ENCODE measurements at places on chromosomes 13 and 19.

DNA sequence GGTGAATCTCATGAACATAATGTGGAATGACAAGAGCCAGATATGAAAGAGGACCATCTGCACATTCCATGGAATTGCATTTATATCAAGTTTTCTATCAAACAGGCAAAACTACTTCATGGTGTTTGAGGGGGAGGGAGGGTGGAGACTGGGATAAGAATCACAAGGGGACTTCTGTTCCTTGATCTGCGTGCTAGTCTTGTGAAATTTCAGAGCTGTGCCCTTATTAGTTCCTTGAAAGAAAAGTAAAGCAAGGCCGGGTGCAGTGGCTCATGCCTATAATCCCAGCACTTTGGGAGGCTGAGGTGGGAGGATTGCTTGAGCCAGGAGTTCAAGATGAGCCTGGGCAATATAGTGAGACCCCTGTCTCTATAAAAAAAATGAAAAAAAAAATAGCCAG, 30.2 kb upstream of the CEBPG start:
- DNase-seq, result no peak

- DNase-seq, result no peak
These were observed 1528.6 kb upstream of the SLC10A2 start for GRCh38 chr13:104594806-104595205.

GRCh38 chr19:1354970-1355567, 28.6 kb upstream of the NDUFS7 start:
- peak; percentile 84 for DNase-seq

GRCh38 chr19:18322318-18322758, 538 bp downstream of the LSM4 start:
- DNase-seq, result peak; percentile 74

DNA sequence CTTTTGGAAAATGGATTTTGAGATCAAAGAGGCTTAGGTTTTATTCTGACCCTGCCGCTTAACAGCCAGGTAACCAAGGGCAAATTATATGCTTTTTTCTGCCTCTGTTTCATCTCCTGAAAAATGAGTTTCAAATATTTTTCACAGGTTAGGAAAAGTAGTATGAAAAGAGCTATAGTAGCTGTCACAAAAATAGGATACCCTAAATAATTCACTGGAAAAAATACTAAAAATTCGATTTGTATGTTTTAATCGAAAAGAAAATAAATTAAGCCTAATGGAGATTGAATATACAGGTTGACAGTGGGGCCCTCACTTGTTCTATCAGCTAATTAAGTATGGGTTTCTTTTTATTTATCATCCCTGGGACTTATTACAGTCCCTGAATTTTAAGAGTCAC, 58.3 kb downstream of the RNF6 start:
- DNase-seq, result no peak

DNA sequence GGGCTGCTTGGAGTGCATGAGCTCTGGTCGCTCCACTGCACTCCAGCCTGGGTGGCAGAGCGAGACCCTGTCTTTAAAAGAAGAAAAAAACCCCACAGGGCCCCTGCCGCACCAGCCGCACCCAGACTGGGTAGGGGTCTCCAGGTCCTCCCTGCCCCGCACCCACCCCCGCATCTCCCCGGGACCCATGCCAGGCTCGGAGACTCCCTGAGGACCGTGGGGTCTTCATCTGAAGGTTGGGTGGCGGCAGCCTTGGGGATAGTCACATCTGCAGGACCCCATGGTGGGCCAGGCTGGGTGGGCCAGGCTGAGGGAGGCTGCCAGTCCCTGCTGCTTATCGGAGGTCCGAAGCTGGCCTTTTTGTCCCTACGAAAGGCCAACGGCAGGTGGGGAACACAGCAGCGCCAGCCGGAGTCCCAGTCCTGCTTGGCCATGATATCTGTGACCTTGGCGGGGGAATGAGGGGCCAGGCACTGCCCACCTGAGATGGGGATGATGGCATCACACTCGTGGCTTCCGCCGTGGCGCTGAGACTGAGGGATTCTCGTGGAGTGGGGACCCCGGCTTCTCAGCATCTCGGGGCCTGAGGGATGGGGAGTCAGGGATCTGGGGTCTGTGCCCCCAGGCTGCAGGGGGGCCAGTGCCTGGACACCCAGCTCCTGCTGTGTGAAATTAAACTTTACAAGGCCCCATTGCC, 11.1 kb downstream of the EFNA2 start:
- no peak for DNase-seq

DNA sequence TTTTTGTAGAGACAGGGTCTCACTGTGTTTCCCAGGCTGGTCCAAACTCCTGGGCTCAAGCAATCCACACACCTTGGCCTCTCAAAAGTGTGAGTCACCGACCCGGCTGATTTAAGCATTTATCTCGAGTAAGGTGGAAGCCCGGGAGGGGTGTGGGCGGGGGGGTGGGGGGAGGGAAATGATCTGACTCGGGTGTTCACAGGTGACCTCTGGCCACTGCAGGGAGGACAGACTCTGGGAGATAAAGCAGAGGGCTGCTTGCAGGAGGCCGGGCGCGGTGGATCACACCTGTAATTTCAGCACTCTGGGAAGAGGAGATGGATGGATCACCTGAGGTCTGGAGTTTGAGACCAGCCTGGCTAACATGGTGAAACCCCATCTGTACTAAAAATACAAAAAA, 7.9 kb downstream of the DENND1C start:
- DNase-seq, result no peak

DNA sequence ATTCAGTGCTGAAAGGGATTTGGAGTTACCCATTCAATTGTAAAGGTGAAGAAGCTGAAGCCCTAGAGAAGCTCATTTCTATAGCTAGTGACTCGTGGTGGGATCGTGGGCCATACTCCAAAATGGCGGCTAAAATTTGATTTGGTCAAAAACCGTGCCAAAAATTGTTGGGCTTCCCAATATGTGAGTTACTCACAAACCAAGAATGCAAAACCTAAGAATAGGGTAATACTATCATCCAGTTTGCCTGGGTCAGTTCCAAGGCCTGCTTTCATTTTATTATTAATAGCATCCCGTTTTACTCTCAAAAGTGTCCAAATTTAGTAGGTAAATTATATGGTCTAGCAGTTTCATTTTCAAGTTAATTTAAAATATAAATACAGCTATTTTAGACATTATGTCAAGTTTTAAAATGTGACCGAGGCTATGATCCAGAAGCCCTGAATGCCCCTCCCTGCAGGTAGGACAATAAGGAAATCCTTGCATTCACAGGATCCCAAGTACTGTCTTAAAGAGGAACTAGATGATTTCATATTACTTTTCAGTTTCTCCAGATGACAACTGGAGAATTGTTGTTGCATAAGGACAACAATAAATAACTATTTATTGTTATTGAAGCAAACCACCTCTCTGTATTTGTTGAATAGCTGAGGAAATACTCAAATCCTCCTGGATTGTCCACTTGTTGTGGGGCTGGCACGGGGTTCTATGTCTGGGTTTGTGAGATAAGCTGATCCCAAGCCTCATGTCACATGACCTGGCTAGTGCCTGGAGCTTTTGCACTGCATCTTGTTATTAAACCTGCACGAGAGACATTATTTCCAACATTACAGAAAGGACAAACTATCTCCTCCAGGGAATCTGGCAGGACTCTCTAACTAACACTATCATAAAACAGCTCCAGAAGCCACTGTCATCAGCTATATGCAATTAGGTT, 11.6 kb upstream of the RAP2A start:
- no peak for DNase-seq

DNA sequence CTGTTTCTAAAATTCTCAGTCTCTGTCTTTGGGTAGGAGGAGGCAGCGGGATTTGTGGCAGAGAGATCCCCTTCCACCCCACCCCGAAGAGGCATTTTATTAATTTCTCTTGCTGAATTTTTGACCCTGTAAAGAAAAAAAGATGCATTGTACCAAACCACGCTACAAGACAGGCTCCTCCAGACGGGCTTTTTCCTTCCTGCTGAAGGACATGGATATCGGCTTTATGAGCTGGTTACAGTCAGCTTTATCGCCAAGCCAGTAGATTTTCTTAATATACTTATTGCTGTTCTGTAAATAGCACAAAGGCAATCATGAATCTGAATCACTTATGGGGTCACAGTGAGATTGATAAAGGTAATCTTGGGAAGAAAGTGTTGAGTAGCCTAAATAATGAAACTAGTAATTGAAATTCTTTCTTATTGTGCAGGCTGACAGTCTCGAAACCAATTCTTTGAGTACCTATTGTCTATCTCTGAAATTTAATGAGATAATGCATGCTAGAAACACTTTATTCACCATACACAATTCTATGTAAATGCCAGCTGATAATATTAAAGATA, 24.5 kb downstream of the MBNL2 start:
- DNase-seq, result no peak

- no peak for DNase-seq
These were observed 947 bp downstream of the ATP4B start for GRCh38 chr13:113656831-113657671.

DNA sequence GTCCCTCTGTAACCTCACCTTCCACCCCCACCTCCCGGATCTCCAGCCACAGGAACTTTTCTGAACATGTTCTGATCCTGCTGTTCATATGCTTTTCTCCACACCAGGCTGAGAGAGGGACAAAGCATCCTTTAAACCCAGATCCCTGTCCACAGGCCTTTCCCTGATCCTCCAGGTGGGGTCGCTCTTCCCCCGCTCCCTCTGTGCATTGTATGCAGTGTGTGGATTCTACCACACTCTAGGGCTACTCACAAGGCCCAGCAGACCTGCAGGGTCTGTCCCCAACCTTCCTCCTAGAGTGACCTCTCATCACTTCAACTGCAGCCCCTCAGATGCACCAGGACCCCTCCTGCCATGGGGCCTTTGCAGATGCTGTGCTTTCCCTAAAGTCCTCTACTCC, 1200.6 kb downstream of the UQCRFS1 start:
- DNase-seq, result no peak

DNA sequence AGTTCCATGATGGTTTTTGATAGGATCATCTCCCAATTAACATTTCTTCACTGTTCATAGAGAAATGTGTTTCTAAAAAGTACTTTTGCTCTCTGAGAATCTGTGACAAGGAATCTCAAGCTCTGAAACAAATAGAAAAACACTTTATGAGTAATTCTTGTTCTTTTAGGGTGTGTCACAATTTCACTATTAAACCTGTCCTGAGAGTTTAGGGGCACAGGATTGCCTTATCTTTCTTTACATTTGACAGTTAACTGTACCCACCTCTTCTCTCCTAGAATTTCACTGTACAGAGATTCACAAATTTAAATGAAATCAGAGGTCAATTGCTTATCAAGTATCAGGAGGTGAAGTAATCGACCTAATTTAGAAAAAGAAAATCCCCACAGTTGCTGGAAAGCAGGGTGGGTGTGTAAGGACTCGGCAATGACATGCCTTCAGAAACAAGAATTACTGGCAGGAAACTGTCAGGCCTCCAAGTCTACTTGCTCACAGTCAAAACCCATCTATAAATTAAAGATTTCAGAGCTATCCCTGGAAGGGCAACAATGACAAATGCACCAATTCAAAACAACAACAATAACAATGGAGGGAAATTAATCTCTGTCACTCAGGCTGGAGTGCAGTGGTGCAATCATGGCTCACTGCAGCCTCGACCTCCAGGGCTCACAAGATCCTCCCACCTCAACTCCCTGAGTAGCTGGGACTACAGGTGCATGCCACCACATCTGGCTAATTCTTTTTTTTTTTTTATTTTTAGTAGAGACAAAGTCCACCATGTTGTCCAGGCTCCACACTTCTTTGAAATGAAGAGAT, 250.2 kb downstream of the ABCC4 start:
- DNase-seq, result no peak

DNA sequence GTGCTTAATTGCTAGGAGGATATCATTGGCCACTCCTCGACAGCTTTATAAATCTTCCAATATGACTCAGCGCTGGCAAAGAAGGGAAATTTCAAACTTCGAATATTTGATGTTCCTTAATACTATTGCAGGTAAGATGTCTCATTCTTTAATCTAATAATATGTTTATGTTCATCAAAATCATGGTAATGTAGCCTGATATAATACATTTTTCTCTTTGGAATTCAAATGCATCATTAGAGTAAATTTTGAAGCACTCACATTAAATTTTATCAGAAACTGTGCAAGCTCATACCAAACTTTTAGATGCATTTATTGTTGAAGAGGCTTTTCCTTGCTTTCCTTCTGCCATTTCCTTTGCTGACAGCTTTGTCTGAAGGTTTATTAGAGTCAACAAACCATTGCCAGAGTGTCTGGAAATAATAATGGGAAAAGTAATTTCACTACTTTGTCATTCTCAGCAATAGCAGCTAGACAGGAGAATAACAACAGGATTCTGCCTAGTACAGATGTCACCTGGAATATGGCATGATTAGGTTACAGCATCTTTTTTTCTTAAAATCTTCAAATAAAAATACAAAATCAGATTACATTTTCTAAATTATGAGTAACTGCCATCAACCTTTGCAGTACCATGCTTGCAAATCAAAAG, 78.6 kb upstream of the MAB21L1 start:
- DNase-seq, result no peak

GRCh38 chr13:111204438-111205177, 89.5 kb downstream of the ARHGEF7 start:
- peak; percentile 89 for DNase-seq

DNA sequence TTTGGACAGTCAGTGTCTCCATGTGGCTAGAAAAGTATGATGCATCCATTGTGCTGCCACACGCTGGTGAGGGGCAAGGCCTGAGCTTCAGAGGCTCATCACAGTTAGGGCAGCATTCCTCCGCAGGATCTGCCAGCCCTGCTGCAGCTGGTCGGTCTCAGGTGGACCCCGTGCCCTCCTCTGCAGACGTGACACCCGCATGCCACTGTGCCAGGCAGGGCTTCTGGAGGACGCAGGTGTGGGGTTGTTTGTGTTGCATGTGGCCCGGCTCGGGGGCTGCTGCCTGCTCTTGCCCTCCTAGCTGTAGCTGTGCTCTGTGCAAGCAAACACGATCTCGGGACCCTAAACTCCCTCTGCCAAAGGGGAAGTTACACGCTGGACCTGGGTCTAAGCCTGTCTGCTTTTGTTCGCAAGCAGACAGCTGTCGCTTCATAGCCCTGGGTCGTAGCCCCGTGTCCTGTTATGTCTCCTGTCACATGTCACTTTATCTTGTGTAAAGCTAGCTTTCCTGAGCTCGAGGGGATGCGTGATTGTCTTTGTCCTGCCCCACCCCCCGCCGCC, 45.3 kb downstream of the SLC7A9 start:
- DNase-seq, result no peak

DNA sequence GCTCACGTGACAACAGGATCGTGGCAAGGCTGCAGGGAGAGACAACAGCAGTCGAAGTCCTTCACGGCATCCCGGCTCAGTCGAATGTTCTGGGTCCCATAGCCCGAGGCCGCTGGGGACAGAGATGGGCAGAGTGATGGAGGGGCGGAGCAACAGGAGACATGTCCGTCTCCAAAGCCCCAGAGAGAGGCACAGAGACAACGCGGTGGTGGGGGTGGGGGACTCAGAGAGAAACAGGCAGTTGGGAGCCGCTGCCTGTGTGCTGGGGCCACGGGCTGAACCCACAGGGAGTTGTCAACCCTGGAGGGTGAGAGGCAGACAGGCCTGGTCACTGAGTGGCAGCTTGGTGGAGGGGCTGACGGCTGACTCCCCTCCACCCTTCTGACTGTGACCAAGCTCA, 20.4 kb downstream of the NOSIP start:
- DNase-seq, result no peak

DNA sequence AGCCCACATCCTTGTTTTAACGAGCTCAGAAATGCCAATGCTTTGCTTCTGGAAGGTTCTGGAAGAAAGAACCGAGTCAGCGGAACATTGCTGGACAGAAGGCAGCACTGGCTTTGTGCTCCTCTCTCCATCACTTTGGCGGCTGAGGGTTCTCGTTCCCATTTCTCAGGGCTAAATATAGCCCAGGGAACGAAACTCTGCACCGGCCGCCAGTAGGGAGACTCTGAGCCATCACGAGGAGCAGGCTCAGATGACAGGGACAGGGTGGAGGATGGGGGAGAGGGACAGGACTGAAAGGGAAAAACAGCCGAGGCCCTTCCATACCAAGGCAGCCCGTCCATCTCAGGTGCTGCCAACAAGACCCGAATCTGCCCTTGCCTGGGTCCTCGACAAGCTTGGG, 166.4 kb downstream of the CACNA1A start:
- no peak for DNase-seq
